ENCODE measurements at places on chromosomes 1 and 21.

DNA sequence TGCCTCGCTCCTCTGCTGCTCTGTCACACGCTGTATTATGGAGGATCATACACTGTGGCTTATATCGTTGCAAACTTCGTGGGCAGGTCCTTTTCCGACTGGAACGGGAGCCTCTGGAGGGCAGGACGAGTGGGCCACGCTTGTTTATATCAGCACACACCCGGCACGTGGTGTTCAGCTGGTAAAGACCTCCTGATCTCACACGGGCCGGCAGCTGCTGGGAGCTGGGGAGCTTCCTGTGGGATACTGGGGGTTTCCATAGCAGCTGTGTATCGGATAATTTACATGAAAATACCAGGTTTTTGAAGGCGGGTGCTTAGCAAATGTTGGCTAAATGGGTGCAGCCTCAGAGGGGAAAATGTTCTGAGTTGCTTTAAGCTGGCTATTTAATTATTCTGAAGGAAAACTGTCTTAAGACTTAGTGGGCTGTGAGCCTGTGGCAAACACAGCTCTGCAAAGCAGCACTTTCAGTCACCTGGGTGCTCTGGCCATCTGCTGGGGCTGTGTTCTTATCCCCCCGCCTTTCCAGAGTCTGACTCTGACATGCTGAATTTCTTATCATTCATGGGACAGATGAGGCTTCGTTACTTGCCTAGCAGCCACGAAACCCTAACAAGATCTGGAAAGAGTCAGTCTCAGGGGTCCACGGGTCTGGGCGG lies 103.6 kb upstream of the GCLM start:
- DNase-seq, result no peak

DNA sequence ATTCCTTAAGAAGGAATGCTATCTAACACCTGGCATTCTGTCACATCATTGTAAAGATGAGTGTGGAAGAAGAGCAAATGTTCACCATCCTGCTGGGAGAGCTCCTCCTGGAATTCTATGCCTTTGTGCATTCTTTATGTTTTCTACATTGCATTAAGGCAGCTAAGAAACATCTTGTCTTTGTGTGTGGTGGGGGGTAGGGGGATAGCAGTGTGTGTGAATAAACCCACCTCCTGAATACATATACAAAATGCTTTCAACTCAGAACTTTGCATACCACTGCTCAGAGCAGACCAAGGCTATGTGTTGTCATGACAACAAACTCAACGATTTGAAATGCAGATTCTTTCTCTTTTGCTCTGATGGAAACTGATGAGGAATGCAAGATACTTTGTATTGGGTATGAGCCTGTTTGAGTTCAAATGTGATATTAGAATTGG lies 193.6 kb upstream of the KAZN start:
- no peak for DNase-seq

DNA sequence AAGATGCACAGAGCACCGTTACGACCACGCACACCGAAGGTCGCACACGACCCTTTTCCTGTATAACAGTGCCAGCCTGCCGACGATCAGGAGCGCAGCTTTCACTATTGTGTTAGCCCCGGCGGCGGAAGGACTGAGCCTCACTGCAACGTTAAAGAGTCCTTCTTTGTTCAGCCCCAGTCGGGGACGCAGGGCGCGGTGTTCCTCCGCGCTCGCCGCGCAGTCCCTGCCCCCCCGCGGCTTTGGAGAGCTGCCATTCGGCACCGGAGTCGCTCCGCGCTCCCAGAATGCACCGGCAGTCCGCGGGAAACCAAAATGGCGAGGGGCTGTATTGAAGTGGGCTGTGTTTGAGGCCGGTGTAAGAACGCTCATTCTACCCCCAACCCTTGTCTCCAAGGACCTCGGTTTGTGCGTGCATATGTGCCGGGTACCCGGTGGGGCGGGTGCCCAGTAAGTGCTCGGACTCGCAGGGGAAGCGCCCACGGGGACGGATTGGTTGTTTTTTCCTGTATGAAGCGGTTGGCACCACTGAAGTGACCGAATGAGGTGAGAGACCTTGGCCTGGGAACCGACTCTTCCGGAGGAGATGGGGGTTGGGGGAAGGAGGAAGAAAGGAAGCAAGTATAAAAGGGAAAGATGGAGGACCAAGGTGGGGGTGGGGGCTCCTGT lies at the start of gene MTF2:
TSS of gene MTF2 (plus strand) at position 298 of the 669 bp plus-strand sequence. CDS start at position 542, 244 bp downstream.
- DNase-seq, result peak; percentile 91

- peak; percentile 34 for DNase-seq
Observed at GRCh38 chr1:7580923-7581753, 190.0 kb upstream of the VAMP3 start.

DNA sequence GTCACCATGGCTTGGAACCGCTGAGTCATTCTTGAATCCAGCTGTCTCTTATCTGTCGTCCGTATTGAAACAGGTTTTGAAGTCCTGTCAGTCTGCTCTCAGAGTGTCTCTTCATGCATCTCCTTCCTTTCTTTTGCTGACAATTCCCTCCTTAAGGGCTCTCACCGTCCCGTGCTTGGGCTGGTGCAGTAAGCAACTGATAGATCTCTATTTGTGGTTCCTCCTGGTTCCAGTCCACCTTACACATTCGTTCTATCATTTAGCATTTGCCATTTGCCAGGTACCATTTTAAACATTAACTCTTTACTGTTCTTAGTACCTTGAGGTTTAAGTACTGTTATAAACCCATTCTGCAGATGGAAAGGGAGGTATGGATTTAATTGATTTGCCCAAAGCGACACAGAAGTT lies 88.9 kb downstream of the DYRK1A start:
- no peak for DNase-seq

DNA sequence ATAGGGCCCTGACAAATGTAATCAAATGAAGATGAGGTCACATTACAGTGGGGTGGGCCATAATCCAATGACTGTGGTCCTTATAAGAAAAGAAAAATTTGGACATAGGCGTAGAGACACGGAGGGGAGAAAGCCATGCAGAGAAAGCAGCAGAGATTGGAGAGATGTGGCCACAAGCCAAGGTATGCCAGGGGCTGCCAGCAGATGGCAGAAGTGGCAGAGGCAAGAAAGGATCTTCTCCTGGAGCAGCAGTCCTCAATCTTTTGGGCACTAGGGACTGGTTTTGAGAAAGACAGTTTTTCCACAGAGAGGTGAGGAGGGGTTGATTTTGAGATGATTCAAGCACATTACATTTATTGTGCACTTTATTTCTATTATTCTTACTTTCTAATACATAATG lies 355.1 kb downstream of the NPHP4 start:
- DNase-seq, result no peak

DNA sequence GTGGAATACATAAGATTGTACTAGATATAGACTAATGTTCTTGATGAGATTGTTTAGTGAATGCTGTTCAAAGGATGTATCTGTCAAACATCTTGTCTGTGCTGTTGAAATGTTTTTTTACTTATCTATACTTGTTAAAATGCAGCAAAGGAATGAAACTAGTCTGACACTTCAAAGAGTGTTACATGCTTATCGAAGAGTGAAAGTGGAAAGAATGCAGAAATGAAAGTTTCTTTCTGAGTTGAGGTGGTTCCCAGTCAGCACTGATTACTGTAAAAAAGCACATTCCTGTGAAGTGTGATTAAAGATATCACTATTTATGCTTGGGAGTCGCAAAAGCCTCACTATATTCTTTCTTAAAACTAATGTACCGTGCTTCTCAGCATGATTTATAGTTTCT lies 1225.2 kb downstream of the NCAM2 start:
- DNase-seq, result no peak

GRCh38 chr1:9760824-9761223 lies 62.9 kb downstream of the CLSTN1 start:
- no peak for DNase-seq

DNA sequence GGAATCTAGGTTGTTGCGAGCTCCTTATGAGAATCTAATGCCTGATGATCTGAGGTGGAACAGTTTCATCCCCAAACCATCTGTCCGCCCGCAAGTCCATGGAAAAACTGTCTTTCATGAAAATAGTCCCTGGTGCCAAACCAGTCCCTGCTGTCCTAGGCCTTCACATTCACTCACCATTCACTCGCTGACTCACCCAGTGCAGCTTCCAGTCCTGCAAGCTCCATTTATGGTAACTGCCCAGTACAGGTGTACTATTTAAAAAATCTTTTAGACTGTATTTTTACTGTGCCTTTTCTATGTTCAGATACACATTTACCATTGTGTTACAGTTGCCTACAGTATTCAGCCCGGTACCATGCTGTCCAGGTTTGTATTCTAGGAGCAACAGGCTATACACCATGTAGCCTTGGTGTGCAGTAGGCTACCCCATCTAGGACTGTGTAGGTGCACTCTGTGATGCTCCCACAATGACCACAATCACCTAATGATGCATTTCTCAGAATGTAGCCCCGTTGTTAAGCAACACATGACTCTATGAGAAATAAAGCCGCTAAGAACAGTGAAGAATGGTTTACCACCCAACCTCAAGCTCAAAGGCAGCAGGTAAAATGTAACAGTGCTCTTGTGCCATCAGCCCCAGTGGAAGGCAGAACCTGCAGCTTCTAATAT lies 2.4 kb downstream of the ECHDC2 start:
- DNase-seq, result no peak

DNA sequence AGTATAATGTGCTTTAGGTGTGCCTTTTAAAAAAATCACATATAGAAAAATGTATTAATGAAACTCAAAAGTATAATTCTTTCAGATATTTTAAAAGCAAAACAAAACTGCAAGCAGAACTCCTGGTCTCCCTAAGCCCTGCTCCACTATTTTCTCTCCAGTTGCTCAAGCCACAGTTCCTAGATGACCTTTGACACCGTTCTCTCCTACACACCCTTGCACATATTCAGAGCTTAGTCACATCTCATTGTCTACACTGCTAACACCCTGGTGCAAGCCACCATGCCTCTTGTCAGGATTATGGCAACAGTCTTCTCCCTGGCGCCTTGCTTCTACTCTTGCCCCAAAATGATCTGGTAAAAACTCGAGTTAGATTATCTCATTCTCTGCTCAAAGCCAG lies 50.2 kb upstream of the ROR1 start:
- DNase-seq, result no peak

DNA sequence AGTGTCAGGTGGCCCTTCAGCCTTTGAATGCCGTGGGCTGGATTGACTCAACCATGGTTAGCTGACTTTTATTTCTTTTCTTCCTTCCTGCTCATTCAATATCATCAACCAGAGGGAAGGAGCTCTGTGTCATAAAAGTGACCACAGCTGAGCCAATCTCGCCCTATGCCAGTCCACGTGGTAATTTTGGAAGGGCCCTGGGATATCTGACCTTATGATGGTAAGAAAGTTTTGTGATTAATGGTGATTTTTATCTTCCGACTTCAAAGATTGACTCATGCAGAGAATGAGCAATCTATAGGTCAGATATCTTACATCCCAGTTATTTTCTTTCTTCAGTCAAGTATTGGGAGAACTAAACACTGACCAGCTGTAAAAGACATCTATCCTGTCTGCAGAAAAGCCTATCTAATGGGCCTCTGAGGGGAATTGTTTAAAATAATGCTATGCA lies 170.3 kb downstream of the ZC3H11B start:
- no peak for DNase-seq

GRCh38 chr1:225865514-225865913 lies 16.7 kb downstream of the TMEM63A start:
- DNase-seq, result no peak

DNA sequence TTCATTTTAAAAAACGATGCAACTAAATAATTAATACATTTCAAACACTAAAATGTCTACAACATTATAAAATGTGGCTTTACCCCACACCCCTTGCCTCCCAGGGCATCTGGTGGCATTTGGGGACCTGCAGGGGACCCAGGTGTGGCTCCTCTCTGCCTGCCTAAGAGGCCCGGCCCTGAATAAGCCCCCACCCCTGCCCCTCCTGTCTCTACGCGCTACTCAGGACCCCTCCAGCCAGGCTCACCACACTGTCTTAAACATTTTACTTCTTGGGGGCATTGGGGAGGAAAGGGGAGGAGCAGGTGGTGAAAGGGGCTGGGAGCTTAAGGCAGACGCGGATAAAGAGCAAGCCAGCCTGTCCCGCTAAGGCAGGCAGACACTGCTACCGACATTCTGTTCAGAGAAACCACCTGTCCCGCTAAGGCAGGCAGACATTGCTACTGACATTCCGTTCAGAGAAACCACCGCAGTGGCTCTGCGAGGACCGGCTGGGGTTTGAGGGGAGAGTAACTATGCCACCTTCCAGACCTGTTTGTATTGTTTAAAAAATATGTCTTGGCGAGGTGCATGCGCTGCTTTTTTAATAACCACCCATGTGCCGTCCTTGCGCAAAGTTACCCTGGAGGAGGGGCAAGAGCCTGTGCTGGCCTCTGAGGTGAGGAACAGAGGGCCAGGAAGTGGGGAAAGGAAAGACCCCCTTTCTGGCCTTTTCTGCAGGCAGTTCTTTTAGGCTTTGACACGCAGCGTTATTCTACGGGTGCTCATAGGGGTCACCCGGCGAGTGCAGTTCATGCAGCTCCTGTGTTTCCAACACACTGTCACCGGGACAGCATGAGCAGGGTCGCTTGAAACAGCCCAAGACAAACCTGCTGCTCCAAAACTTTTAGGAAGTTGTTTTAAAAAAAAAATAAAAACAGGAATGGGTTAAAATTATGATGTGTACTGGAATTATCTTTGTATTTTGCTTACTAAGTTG lies 51.3 kb upstream of the RIPK4 start:
- no peak for DNase-seq

DNA sequence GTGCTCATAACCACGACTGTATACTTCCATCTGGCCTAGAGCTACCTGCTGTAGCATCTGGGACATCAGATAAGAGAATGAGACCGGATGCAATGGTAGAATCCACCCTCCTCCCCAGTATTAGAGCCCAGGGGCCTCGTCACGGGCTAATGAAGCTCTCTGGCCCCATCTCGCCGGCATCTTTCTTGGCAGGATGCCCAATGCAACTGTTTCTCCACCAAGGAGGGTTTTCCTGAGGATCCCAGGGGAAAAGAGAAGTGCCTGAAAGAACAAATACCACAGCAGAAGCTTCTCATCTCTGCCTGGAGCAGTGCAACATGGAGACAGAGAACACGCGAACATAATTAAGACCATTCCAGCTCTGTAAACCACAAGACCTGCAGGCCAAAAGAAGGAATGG lies 80.0 kb downstream of the VWA5B1 start:
- DNase-seq, result no peak

- DNase-seq, result no peak
Observed at GRCh38 chr1:160077486-160077885, 3.9 kb upstream of the KCNJ9 start.

DNA sequence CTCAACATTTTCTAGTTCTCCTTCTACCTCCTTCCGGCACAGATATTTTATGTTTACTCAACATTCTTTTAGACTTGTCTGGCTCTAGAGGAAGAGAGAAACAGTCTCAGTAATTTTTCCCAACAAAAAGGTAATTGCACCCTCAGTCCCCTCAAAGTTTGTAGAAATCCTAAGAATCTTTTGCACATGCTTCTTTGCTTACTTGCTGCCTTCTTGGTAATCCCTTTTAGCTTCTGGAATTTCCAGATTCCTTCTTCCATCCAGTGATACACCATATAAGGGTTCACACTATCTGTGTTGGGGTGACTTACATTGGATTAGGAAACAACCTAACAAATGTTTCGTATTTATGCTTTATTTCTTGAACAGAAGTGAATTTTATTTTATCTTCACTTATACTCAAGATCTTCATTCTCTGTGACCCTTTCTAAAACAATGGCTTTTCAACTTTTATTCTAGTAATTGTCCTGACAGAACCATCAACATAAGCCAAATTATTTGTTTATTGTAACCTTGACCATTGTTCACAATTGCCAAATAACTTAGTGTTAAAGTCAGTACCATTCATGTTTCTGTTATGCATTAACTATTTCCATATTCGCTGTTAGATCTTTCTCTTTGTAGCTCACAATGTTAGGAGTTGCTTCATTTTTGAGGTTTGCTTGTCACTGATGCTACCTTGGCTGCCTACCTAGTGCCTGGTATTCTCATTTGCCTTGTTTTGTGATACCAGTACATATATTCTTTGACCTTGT lies 238.1 kb downstream of the HMCN1 start:
- no peak for DNase-seq

GRCh38 chr1:201221201-201221846 lies 30.7 kb downstream of the IGFN1 start:
- DNase-seq, result no peak

Measured in RWPE2 (cell line).